ENCODE measurements at places on chromosomes 5 and 9.

- DNase-seq, result no peak
Measured at GRCh38 chr9:34610434-34611206, 1.3 kb downstream of the RPP25L start.

DNA sequence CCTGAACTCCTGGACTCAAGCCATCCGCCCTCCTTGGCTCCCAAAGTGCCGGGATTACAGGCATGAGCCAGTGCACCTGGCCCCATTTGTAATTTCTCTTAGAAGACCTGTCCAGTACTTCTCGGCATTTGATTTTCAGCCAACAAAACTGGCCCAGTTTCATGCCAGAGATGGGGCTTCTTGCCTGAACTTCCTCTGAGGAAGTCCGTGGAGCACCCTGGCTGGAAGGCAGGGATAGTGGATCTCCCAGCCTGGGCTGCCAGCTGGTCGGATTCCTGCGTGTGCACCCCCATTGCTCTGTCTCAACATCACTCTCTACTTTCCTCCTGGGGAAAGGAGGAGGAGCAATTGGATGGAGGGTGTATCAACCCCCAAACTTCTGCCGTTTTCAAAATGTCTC is 39.0 kb downstream of the FAM78A start:
- DNase-seq, result no peak

DNA sequence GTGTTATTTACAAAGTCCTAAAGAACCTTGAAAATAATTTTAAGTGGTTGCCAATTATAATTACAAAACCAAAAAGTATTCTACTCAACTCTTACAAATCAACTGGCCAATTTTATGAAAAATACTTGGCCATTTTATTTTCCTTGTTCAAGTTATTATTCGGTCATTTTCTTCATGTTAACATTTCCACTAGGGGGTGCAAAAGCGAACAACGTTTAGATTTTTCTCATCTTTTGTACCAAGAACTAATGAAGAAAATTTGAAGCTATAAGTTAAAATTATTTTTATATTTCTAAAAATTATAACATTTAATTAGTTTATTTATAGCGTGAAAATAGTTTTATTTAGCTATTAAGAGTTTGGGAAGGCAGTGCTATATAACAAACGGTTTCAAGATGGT is 1453.3 kb downstream of the MAT2B start:
- DNase-seq, result no peak

DNA sequence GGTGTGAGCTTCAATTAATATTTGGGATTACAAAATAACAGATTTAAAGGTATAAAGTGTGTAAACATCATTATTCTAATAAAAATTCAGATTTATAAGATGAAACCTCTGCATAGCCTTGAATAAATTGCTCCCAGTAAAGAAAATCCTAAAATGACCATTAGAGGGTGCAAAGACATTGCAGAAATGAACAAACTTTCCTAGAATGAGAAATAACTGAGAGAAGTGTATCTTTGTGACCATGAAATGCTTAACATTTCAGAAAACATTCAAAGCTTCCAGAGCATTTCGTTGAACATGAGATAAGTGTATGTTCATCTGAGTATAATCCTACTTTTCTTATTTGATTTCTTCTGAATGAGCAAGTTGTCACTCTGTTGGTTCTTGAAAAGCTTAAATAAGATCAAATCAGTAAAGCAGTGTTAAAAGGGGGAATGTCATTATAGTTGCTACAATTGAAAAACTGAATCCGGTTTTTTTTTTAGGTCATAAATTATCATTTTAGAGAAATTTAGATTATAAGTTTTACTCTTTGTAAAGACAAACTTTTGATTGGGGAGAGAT is 24.7 kb upstream of the NUDT12 start:
- DNase-seq, result no peak

DNA sequence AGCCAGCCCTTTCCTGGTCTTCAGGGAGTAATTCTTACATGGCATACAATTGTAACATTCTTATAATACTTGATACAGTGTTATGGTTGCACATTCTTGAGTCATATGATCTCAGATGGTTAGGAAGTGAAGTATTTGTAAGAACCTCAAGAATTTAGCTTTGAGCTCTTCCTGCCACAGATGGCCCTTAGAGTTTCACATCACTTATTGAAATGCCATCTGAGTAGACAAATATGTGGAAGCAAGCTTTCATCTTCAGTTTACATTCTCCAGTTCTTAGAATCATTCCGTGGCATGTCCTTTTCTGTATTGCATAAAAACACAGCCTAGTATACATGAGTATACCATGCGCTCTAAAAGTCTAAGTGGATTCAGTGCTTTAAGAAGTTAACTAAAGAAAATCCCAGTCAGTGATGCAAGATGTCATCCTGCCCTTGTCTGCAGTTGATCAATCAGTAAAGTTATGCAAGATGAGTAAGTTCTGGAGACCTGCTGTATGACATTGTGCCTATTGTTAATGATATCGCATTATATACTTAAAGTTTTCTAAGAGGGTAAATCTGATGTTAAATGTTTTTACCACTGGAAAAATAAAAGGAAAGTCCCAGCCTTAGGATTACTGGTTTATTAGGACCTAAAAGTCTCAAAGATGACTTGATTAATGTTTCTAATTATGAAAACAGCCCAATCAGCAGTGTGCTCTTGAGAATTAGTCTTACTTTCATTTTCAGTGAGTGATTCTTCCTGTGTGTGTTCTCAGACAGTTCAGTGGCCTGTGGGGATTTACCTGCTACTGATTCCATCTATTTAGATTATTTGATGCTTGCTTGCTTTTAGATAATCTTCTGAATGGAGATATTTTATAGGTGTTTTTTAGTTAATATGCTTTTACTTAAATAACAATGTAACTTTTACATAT is 29.4 kb downstream of the RHOBTB3 start:
- DNase-seq, result peak; percentile 97

GRCh38 chr9:121067640-121068039 is 7.1 kb upstream of the CNTRL start:
- DNase-seq, result no peak

- no peak for DNase-seq
Measured at GRCh38 chr9:103731541-103731940, 362.6 kb upstream of the SMC2 start.

DNA sequence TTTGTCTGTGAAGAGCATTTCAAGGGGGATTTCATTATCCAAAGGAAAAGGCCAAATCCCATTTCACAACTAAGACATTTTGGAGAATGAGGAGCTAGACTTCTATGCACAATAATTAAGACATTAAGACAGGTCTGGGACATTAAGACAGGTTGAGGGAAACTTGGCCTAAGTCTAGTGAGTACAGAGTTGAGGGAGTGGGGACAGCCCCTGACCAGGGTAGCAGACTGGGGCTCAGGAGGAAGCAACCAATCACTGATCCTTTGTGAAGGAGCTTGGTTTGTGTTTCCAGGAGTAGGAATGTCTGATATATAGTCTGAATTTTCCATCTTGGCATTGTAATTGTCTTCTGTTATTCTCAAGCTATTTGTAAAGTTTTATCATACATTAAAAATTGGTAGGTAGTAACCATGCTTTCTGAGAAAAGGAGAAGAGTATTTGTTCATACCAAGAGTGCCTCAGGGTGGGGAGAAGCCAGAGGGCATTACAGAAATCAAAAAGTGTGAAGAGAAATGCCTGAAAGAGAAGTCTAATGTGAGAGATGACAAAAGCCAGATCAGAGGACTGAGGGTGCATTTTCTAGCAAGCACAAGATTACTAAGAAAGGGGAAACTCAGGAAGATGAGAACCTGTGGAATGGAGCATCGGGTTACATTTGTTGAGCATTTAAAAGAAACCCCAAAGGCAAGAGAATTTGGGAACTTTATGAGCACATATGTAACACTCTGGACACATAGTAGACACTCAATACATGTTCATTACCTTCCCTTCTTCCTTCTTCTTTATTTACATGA is 189.3 kb upstream of the PIK3R1 start:
- DNase-seq, result no peak

- DNase-seq, result no peak
Measured at GRCh38 chr5:124071039-124071438, 559.1 kb downstream of the CSNK1G3 start.

GRCh38 chr9:113886933-113887332 is 10.8 kb downstream of the ZNF618 start:
- no peak for DNase-seq

- DNase-seq, result no peak
Measured at GRCh38 chr5:93130624-93131490, 450.2 kb downstream of the NR2F1-AS1 start.

DNA sequence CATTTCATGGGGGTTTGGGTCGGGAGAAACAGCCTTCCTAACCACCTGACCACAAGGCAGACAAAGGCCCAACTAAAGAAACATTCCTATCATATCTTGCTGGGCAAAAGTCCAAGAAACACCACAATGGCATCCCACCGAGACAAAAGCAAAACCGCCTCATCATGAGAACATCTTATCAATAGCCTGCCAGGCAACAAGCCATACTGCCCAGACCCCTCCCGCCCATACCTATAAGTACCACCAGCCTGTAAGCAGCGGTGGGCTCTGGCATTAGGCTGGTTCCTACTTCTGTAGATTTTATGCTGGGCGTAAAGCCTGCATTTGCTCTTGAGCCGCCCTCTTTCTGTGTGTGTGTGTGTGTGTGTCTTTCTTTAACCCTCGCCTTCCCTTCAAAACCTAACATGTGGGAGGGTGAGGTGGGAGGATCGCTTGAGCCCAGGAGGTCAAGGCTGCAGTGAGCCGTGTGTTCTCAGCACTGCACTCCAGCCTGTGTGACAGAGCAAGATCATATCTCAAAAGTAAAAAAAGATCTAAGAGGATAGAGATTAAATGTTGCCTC is 56.9 kb downstream of the PDE6A start:
- peak; percentile 79 for DNase-seq

GRCh38 chr5:74244406-74244805 is 396.1 kb downstream of the ENC1 start:
- DNase-seq, result no peak

GRCh38 chr9:95049761-95050160 is 267.7 kb downstream of the FANCC start:
- DNase-seq, result no peak

DNA sequence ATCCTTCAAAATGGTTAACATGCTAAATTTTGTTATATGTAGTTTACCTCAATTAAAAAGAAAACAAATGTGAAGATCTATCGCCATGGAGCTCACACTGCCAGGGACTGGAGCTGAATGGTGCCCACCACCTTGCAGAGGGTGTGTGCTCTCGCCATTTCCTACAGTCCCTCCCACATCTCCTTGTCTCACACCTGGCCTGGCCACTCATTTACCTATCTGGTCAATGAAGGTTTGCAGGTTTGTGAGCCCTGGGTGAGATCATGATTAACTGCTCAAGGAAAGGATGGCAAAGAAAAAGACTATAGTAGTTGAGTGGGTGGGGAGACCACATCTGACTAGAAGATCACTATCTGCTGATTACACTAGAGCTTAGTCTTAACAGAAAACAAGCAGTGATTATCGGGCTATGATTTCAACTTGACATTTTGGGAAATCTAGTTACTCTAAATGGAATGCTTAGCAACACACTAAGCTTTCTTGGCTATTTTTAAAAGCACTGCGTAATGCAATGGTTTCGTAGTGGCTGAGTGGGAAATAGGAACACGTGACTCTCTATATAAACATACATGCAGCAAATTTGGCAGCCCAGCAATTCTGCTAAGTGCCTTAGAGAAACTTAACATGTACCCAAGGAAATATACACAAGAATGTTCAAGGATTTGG is 27.3 kb downstream of the PUM3 start:
- DNase-seq, result no peak

DNA sequence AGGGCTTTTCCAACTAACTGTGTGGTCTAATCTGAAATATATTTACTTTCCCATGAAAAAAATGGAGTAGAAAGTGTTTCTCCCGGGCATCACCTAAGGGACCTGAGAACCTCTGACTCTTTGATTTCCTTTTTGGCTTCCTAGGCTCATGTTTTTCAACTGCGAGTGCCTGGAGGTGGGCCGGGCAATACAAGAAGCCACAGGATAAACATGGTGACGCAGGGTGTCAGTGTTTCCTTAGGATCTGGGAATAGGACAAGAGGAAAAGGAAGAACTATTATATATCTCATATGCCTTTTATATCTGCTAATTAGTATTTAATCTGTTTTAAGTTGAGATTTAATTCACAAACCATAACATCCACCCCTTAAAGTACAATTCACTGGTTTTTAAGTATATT is 11.4 kb upstream of the LECT2 start:
- DNase-seq, result no peak

GRCh38 chr9:74379718-74380117 is 117.4 kb upstream of the RORB start:
- DNase-seq, result no peak

- no peak for DNase-seq
Measured at GRCh38 chr5:141623186-141623585, 4.4 kb upstream of the DIAPH1 start.

DNA sequence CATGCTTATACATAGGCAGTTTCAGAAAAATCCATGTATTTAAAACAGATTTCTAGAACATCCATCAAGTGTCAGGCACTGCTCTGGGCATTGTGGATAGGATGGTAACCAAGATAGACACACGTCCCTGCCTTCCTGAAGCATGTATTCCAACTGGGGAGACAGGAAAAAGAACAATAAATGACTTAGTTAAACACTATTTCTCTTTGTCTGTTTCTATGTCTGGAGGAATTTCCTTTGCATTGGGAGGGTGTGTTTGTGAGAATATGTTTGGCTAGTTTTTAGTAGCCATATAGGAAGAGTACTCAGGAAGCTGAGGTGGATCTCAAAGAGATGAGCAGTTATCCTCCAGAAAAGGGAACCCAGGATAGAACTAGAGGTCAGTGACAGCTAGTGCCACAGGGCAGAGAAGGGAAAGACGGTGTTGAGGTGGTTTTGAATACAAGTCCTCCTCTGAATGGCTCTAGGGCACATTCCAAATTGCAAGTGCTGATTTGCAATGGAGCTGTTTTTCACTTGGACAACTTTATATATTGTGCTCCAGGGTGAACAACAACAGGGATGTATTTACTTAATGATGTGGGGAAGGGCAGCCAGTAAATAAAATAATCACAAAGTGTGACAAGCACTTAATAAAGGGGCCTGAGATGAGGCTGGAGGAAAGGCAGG is 144.7 kb upstream of the SHB start:
- no peak for DNase-seq

- DNase-seq, result no peak
Measured at GRCh38 chr9:113886466-113886865, 10.4 kb downstream of the ZNF618 start.

GRCh38 chr5:173940269-173940668 is 48.7 kb upstream of the C5orf47 start:
- no peak for DNase-seq

DNA sequence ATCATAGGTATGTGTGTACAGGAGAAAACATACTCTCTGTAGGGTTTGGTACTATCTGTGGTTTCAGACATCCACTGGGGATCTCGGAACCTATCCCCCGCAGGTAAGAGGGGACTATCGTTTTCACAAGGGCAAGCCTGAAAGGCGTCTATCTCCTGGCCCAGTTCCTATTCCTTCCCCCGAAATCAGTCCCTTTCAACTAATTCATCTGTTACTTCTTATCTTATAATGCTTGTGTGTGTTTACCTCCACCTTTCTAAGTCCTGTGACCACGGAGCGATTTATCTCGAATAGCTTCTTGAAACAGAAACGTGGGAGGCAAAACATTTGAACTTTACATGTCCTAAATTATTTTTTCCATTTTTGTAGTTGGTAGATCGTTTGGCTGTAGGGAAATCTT is 11.4 kb downstream of the ABO start:
- no peak for DNase-seq

GRCh38 chr9:125850763-125851162 is 103.6 kb downstream of the PBX3 start:
- DNase-seq, result no peak

Measured in fibroblast of skin of left biceps (primary cell).